ENCODE measurements at places on chromosomes 3 and 15. TPM values are rescaled to one million over a fixed set of nuclear protein-coding genes. Genes with fewer than 3 reads are reported as not detected.

The WDR93 gene
- not detected for total RNA-seq

The C3orf49 gene
- total RNA-seq = not detected

The NLGN1 gene
- not detected for total RNA-seq

The CNTN3 gene
- 2.1 TPM for total RNA-seq

The DUOXA2 gene
- total RNA-seq = not detected

The GNAT1 gene
- total RNA-seq = not detected

The RARRES1 gene
- total RNA-seq = 0.99 TPM

- no peak overlapping the region for H3K4me3 ChIP-seq
- DNase-seq = no peak
- H3K36me3 ChIP-seq = no peaks in the 10 kb centered on the region
These were observed 43.6 kb downstream of the RBPMS2 start for GRCh38 chr15:64731805-64732151.

DNA sequence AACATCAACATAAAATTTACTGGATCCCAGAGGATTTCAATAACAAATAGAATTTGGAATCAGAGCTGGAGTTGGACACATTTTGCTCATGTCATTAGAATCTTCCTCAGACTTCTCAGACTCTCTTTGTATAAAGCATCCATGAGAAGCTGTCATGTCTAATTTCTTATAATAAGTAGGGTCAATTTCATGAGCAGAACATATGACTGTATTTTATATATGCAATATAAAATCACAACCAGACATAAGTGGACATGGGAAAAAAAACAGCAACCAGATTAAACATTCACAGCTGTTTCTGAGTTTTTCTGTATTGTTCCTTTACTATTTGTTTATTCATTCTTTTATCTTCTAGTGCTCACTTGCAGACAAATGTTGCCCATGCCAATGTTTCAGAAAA lies 325.5 kb downstream of the RBMS3 start:
- no peak for DNase-seq
- no peak overlapping the region for H3K4me3 ChIP-seq
- no peaks in the 10 kb centered on the region for H3K27me3 ChIP-seq
- H3K27ac ChIP-seq = no peak overlapping the region
- H3K4me1 ChIP-seq = peaks cover 28% of the 10 kb centered on the region
- H3K36me3 ChIP-seq = no peaks in the 10 kb centered on the region

GRCh38 chr3:151130428-151130827 lies 45.0 kb downstream of the MED12L start:
- peaks cover 5% of the 10 kb centered on the region for H3K4me1 ChIP-seq
- H3K4me3 ChIP-seq = no peak overlapping the region
- H3K36me3 ChIP-seq = no peaks in the 10 kb centered on the region
- no peaks in the 10 kb centered on the region for H3K27me3 ChIP-seq
- DNase-seq = no peak
- no peak overlapping the region for H3K27ac ChIP-seq

DNA sequence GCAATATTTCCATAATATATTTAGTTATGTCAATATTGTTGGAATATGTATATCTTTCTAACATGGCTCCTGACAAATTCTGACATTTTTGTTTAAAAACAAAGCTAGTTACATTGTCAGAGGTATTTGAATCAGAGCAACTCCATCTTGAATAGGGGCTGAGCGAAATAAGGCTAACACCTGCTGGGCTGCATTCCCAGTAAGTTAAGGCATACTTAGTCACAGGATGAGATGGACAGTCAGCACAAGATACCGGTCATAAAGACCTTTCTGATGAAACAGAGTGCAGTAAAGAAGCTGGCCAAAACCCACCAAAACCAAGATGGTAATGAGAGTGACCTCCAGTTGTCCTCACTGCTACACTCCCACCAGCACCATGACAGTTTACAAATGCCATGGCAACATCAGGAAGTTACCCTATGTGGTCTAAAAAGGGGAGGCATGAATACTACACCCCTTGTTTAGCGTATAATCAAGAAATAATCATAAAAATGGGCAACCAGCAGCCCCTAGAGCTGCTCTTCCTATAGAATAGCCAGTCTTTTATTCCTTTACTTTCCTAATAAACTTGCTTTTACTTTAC lies 30.4 kb downstream of the RPL22L1 start:
- no peak for DNase-seq
- no peak overlapping the region for H3K27ac ChIP-seq
- no peaks in the 10 kb centered on the region for H3K27me3 ChIP-seq
- peaks cover 9% of the 10 kb centered on the region for H3K4me1 ChIP-seq
- H3K4me3 ChIP-seq = no peak overlapping the region

- DNase-seq = no peak
- H3K27ac ChIP-seq = no peak overlapping the region
- no peak overlapping the region for H3K4me3 ChIP-seq
- peaks cover 27% of the 10 kb centered on the region for H3K4me1 ChIP-seq
These were observed 145.3 kb downstream of the XXYLT1 start for GRCh38 chr3:195125646-195126045.

DNA sequence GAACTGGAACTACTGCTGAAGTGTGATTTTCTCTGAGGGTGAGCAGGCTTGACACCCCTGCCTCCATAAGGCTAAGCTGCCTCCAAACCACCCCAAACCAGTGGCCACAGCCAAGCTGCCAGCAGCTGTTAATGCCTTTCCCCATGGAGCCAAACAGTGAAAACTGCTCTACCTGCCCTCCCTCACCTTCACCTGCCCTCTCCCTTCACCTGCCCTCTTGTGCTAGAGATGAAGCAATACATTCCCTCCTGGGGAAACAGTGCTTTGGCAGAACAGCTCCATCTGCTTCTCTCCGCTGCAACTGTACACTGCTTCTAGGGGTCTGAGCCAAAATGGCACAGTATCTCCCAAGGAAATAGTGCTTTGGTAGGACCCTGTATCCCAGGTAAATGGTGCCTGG lies 374.1 kb downstream of the FHIT start:
- peaks cover 1% of the 10 kb centered on the region for H3K27me3 ChIP-seq
- H3K36me3 ChIP-seq = peaks cover 4% of the 10 kb centered on the region
- no peak overlapping the region for H3K4me3 ChIP-seq
- no peak for DNase-seq
- no peaks in the 10 kb centered on the region for H3K4me1 ChIP-seq

DNA sequence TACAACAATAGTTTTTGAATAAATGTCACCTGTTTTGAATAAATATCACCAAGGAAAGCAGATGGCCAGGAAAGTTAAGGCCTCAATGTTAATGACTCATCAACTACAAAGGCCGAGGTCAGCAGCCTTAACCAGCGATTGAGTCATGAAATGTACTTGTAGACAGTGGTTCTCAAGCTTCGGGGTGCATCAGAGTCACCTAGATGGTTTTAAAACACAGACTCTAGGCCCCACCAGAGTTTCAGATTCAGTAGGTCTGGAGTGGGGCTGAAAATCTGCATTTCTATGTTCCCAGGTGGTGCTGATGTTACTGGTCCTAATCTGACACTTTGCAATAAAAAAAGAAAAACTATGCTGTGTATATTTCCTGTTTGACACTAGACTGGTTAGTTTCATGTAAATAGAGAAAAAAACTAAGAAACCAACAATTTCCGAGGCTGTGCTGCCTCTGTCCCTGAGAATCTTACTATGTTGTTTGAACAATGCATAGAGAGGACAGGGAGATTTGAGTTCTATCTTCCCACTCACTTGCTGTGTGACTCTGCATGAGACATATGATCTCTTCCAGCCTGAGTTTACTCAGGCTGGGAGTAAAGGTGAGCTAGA lies 9.8 kb downstream of the RAB27A start:
- no peak for DNase-seq
- no peak overlapping the region for H3K4me3 ChIP-seq
- no peaks in the 10 kb centered on the region for H3K36me3 ChIP-seq
- peaks cover 33% of the 10 kb centered on the region for H3K4me1 ChIP-seq
- H3K27ac ChIP-seq = no peak overlapping the region

DNA sequence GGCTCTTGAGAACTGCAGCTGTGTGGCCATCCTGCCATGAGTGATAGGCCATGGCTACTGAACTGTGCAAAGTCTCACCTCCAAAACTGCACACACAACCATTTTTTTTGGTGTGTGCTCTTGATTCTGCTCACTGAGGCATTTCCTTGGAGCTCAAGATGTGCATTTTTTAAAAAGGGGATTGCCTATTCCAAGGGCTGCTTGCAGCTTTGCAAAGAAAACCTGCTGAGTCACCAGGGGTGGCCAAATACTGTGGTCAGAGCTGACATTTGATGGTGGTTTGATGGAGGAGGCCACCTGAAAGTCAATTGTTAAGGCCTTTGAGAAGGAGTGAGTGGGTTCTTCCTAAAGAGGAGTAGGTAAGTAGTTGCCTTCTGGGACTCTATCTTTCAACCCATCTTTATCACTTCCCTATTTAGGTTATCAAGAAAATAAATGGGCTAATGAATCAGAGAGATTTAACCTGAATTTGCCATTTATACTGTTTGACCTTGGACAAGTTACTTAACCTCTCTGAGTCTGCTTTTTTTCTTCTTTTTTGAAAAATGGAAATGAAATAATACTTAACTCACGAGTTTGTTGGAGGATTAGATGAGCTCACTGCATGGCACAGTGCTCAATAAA lies 87.9 kb downstream of the CHST2 start:
- no peak overlapping the region for H3K27ac ChIP-seq
- no peak for DNase-seq
- peaks cover 7% of the 10 kb centered on the region for H3K4me1 ChIP-seq
- H3K4me3 ChIP-seq = no peak overlapping the region

DNA sequence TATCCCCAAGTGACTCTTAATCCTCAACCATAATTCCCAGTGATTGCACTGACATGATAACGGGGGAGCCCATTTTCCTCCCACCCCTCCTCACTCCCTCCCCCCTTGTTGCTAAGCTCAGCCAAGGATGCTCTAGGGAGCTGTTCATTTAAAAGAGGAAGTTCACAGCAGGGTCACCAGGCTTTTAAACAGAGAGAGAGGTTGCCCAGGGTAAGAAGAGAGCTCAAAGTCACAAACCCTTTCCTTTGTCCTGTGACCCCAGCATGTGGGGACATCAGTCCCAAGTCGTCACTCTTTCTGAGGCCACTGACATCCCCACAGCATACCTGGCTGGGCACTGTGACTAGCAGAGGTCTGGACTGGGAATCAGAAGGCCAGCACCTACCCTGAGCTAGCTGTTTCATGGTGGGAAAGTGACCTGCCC lies 144.1 kb downstream of the RORA start:
- no peak overlapping the region for H3K27ac ChIP-seq
- peaks cover 3% of the 10 kb centered on the region for H3K27me3 ChIP-seq
- no peaks in the 10 kb centered on the region for H3K36me3 ChIP-seq
- H3K4me1 ChIP-seq = peaks cover 6% of the 10 kb centered on the region
- no peak overlapping the region for H3K4me3 ChIP-seq

DNA sequence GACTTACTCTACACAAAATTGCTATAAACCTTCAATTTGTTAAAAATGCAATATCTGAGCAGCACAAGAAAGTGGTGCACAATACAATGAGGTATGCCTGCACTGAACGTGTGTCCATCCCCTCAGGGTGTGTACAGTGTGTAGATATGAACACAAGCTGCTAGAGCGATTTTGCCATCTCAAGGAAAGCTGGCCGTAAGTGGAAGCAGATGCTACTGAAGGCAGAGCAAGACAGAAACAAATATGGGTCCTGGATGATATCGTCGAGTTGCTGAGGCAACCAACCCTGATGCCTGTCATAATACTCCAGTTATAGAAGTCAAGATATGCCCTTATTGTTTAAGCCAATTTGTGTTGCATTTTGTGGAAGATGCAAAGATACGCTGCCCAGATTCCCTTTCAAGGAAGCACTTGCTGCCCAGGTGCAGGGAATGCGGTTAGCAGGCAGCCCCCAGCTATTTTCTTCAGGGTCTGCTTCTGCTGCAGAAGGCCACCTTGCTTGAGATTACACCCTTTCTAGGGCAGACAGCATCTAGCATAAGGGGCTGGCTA lies 25.8 kb upstream of the EHHADH start:
- no peak overlapping the region for H3K27ac ChIP-seq
- H3K4me1 ChIP-seq = peaks cover 22% of the 10 kb centered on the region

DNA sequence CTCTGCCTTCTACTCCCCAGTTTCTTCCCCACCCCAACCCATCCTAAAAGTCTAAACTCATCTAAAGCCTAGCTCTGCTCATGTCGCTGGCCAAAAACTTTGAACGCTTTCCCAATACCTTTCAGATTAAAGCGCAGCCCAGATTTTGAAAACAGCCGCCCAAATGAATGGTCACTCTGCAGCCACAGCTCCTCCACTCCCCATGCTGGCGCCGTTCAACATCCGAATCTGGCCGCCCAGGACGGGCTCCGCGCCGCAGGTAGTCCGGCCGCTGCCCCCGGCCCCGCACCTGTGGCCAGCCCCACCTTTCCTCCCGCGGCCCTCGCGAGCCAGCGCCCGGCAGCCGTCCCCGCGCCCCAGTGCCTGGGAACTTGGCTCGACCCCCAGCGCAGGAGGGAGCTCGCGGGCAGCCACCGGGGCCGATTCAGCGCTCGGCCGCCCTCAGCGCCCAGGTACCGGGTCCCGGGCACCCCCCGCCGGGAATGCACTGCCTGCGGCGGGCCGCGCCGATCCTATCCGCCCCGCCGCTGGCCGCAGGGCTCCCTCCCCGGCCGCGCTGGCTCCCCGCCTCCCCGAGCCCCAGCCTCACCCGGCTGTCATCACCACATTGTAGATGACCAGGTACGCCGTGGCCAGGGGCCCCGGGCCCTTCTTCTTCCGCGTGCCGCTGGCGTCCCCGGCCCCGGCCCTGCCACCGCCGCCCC lies 417 bp downstream of the HACD2 start:
- H3K4me3 ChIP-seq = no peak overlapping the region
- H3K27me3 ChIP-seq = no peaks in the 10 kb centered on the region
- peaks cover 35% of the 10 kb centered on the region for H3K4me1 ChIP-seq
- H3K36me3 ChIP-seq = peaks cover 11% of the 10 kb centered on the region

GRCh38 chr3:138105598-138105997 lies 9.8 kb downstream of the DZIP1L start:
- DNase-seq = no peak
- peaks cover 2% of the 10 kb centered on the region for H3K4me1 ChIP-seq
- peaks cover 27% of the 10 kb centered on the region for H3K36me3 ChIP-seq
- no peaks in the 10 kb centered on the region for H3K27me3 ChIP-seq
- no peak overlapping the region for H3K4me3 ChIP-seq

DNA sequence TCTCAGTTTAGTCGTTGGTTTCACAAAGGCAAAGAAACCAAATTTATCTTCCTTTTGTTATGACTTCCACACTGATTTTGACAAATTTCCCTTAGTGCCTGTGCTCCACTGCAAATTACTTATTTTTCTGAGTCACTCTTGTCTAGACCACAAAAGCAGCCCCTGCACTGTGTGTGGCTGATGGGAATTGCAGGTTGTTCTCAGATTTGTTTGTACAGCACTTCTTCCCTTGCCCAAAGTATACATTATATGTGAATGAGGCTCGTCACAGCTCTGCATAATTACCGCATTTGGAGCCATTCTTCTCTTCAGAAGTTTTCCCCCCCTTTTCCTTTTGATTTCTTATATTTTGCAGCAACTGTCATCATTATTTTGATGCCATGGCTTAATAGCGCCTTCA lies 354.2 kb upstream of the IL12A start:
- H3K4me3 ChIP-seq = no peak overlapping the region
- peaks cover 63% of the 10 kb centered on the region for H3K4me1 ChIP-seq
- no peak for DNase-seq
- no peaks in the 10 kb centered on the region for H3K36me3 ChIP-seq
- H3K27me3 ChIP-seq = no peaks in the 10 kb centered on the region

GRCh38 chr15:28123408-28124023 lies 24.4 kb upstream of the OCA2 start:
- H3K4me1 ChIP-seq = peaks cover 15% of the 10 kb centered on the region
- no peak overlapping the region for H3K4me3 ChIP-seq
- H3K27me3 ChIP-seq = no peaks in the 10 kb centered on the region
- peak overlapping the region; percentile 49 for H3K27ac ChIP-seq

All from chondrocyte (in vitro differentiated cells).